Neural crest cell (in vitro differentiated cells): ENCODE measurements at places on chromosomes 6 and 20. TPM values are rescaled to one million over a fixed set of nuclear protein-coding genes. Genes with fewer than 3 reads are reported as not detected.

DNA sequence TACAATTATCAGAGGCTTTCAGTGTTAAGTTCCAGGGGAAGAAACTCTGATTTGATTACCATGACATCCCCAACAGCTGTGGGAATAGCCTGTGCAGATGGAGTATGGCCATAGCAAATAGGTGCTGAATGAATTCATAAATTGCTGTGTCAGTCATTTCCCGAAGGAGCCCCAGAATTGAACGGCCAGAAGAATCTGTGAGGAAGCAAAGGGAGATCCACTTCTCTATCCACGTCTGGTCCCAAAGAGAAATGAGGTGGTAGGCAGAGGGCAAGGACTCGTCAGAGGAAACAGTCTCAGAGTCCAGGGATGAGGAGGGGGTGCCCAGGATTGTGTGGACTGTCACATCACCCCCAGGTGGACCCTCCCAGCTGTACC, 3.1 kb upstream of the TAF8 start:
- H3K27ac ChIP-seq = no peak overlapping the region
- peak overlapping the region; percentile 88 for H3K4me3 ChIP-seq
- H3K36me3 ChIP-seq = no peaks in the 10 kb centered on the region
- H3K4me1 ChIP-seq = peaks cover 30% of the 10 kb centered on the region
- peaks cover 41% of the 10 kb centered on the region for H3K27me3 ChIP-seq
- DNase-seq = no peak

- H3K4me1 ChIP-seq = peaks cover 5% of the 10 kb centered on the region
- H3K36me3 ChIP-seq = no peaks in the 10 kb centered on the region
- H3K27me3 ChIP-seq = peaks cover 8% of the 10 kb centered on the region
- no peak for DNase-seq
- H3K27ac ChIP-seq = no peak overlapping the region
- H3K4me3 ChIP-seq = no peak overlapping the region
These were observed 557.8 kb downstream of the HACE1 start for GRCh38 chr6:104301951-104302350.

DNA sequence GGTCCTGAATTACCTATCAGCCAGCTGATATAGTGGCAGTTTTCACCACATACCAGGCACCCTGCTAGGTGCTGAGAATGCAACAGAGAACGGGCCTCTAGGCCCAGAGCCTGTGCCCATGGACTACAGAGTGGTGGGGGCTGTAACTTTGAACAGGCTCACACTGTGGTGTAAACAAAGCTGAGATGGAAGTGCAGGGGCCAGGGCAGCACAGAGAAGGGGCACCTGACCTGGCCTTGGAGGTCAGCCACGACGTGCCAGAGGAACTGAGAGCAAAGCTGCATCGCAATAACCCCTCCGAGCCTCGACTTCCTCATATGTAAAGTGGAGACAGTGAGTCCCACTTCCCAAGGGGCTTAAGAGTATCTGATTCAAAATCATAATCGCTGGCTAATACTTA, 105.8 kb downstream of the MAFB start:
- H3K4me3 ChIP-seq = no peak overlapping the region
- peaks cover 15% of the 10 kb centered on the region for H3K27me3 ChIP-seq
- DNase-seq = no peak
- H3K36me3 ChIP-seq = no peaks in the 10 kb centered on the region
- no peak overlapping the region for H3K27ac ChIP-seq
- H3K4me1 ChIP-seq = no peaks in the 10 kb centered on the region

- H3K36me3 ChIP-seq = no peaks in the 10 kb centered on the region
- H3K4me3 ChIP-seq = no peak overlapping the region
- peaks cover 19% of the 10 kb centered on the region for H3K4me1 ChIP-seq
- DNase-seq = no peak
- H3K27ac ChIP-seq = no peak overlapping the region
These were observed 92.5 kb downstream of the TCP11 start for GRCh38 chr6:35048631-35049083.

GRCh38 chr6:41748102-41748477, 893 bp upstream of the PGC start:
- H3K4me1 ChIP-seq = no peaks in the 10 kb centered on the region
- peaks cover 1% of the 10 kb centered on the region for H3K27me3 ChIP-seq
- H3K36me3 ChIP-seq = no peaks in the 10 kb centered on the region
- H3K27ac ChIP-seq = no peak overlapping the region
- H3K4me3 ChIP-seq = no peak overlapping the region

DNA sequence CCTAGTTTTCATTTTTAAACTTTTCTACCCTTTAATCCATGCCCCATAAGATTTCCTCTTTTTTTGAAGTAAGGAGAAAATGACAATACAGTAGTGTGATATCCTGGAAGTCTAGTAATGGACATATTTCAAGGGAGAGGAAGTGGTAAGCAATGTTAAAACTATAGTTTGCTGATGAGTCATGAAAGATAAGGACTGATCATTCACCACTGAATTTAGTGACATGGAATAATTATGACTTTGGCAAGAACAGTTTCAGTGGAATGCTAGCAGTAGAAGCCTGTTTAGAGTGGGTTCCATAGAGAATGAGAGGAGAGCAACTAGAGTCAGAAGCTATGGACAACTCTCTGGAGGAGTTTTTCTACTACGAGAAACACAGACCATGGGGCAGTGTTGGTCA, 24.9 kb upstream of the SLC2A12 start:
- H3K4me3 ChIP-seq = no peak overlapping the region
- H3K27me3 ChIP-seq = no peaks in the 10 kb centered on the region
- H3K4me1 ChIP-seq = peaks cover 29% of the 10 kb centered on the region
- no peak for DNase-seq
- H3K36me3 ChIP-seq = peaks cover 5% of the 10 kb centered on the region
- H3K27ac ChIP-seq = no peak overlapping the region

GRCh38 chr6:143967706-143968376, 40.2 kb downstream of the PLAGL1 start:
- H3K27me3 ChIP-seq = peaks cover 9% of the 10 kb centered on the region
- H3K4me3 ChIP-seq = no peak overlapping the region
- peaks cover 64% of the 10 kb centered on the region for H3K4me1 ChIP-seq
- H3K27ac ChIP-seq = peak overlapping the region; percentile 48

GRCh38 chr20:45924391-45925261, 9.9 kb upstream of the PCIF1 start:
- H3K4me1 ChIP-seq = no peaks in the 10 kb centered on the region
- H3K27me3 ChIP-seq = peaks cover 15% of the 10 kb centered on the region
- no peaks in the 10 kb centered on the region for H3K36me3 ChIP-seq
- H3K27ac ChIP-seq = no peak overlapping the region
- no peak overlapping the region for H3K4me3 ChIP-seq

DNA sequence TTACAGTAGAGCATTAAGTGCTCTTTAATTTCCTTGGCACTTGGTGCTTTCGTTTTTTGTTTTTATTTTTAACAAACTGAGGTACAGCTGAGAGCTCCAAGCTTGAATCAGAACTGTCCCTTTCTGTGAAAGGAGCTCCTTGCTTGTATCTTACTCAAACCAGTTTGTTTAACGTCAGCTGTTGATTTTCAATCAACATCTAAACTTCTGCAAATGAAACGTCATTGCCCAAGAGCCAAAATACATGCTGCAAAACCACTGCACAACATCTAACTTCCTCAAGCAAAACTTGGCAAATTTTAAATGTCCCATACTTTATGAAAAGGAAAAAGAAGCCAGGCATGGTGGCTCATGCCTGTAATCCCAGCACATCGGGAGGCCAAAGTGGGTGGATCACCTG, 15.2 kb downstream of the VNN2 start:
- DNase-seq = no peak
- no peak overlapping the region for H3K27ac ChIP-seq
- H3K4me3 ChIP-seq = no peak overlapping the region
- no peaks in the 10 kb centered on the region for H3K4me1 ChIP-seq
- H3K27me3 ChIP-seq = no peaks in the 10 kb centered on the region
- no peaks in the 10 kb centered on the region for H3K36me3 ChIP-seq

CLPSL1 gene
- not detected in 2 replicates for total RNA-seq

DNA sequence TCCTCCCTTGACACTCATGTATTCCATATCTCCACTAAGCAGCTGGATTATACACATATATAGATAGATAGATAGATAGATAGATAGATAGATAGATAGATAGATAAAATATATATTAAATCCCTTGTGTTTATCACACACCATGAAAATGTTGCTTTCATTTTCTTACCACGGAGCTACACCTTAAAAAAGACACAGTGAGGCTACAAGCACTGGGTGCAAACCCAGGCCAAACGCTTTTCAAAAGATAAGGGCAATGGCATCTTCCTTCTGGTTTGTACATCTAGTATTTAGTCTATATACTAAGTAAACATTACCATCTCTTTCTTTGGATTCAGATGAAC, 377.1 kb downstream of the ESR1 start:
- no peak for DNase-seq
- H3K4me1 ChIP-seq = no peaks in the 10 kb centered on the region
- no peak overlapping the region for H3K4me3 ChIP-seq
- H3K27me3 ChIP-seq = no peaks in the 10 kb centered on the region
- H3K36me3 ChIP-seq = peaks cover 14% of the 10 kb centered on the region

GRCh38 chr6:136474241-136474640, 76.0 kb downstream of the MAP7 start:
- H3K27ac ChIP-seq = no peak overlapping the region
- peaks cover 12% of the 10 kb centered on the region for H3K4me1 ChIP-seq
- H3K36me3 ChIP-seq = no peaks in the 10 kb centered on the region
- H3K27me3 ChIP-seq = peaks cover 11% of the 10 kb centered on the region
- no peak for DNase-seq
